SIG-M5 (cell line): ENCODE measurements at places on chromosomes 5 and 9.

GRCh38 chr9:84435902-84436301 is 95.3 kb upstream of the SLC28A3 start:
- DNase-seq, result no peak

DNA sequence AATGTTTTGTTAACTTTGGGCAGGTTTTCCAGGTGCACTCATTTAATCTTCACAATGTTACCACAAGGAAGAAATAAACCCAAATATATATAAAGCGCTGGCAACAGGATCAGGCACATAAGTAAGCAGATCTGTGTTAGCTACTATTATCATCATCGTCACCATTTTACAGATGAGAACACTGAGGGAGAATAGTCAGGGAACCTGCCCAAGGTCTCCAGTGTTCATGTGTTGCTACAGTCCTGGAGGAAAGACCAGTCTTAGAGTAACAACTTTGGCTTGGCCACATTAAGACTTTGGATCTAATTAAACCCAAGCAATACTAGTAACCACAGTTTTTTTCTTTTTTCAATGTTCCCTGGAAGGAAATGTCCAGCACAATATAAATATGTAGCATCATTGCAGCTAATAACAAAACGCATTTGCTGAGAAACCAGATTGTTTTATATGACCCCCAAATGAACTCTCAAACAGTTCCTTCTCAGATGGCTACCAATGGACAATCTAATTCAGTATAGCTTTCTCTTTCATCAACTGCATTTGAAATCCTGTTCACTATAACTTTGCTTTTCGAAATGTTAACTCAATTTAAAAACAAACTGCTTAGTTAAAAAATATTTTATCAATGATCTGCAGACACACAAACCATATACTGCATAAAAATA is 11.8 kb downstream of the NREP start:
- no peak for DNase-seq

- no peak for DNase-seq
Measured at GRCh38 chr5:167696558-167697314, 594.7 kb upstream of the WWC1 start.

GRCh38 chr9:88084357-88085183 is 53.7 kb downstream of the SPATA31C2 start:
- DNase-seq, result no peak

DNA sequence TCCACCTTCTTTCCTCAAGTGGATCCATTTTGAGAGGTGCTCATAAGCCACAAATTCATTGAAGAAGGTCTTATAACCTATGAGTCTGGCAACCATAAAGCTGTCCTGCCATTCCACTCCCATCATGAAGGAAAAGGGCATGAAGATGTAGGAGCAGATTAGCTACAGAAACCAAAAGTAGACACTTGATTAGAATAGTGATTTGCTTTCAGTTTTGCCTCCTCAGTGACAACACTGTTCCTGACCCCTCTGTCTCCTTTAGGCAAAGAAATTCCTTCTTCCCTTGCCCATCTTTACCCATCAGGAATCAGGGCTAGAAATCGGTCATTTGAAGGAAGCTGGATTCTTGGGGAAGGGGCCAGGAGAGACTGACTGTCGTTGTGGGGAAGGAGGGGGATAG is 55.2 kb downstream of the SLC28A3 start:
- DNase-seq, result no peak

DNA sequence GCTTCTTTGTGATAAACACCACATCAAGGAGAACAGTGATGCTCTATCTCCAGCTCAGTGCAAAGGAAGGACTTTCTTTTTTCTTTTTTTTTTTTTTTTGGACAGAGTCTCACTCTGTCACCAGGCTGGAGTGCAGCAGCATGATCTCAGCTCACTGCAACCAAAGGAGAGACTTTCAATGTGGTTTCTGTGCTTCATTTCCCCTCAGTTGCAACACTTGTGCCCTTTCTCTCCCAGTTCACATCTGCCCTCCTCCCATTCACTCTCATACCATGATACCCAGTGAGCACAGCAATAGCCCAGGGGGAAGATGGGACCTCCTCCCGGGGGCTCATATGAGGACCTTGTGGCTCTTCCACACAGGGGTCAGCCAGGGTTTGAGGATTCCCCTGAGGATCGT is 110.0 kb downstream of the MTRR start:
- DNase-seq, result no peak

GRCh38 chr5:60945813-60946187 is 795 bp downstream of the NDUFAF2 start:
- DNase-seq, result no peak

DNA sequence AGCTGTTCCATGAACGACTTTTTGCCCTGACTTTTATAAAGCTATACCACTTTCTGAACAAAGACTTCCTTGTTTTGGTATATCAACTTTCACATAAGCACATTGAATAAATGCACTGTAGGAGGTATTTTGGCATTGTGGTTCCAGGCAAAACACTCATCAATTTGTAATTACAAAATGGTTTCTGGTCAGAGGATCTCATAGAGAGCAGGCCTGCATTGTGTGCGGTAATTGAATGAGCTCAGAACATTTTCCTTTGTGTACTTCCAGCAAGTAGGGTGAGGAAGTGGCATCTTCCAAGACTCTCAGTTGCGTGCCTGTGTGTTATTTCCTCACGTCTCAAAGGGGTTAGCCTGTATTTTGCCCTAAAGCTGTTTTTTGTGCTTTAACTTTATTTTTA is 89.2 kb downstream of the PDE6A start:
- DNase-seq, result no peak

- DNase-seq, result no peak
Measured at GRCh38 chr5:35112300-35112699, 64.6 kb upstream of the AGXT2 start.

DNA sequence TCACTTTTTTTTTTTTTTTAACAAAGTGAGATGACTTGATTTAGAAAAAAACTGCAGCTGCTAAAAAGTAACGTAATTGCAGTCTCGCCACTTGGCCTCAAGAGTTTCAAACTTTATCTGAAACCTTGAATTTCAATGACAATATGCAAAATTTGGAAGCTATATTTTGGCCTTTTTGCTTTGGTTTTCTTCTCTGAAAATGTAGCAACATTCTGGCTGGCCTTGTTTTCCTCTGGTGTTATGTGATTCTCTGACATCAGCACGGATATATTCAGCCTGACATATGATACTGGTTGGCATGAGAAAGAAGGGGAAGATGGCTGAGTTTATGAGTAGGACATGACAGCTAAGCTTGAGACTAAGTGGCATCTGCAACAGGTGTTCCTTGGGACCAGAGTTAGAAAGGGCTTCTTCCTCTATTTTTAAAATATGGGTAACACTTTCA is 136.5 kb downstream of the MEF2C start:
- DNase-seq, result no peak

- DNase-seq, result no peak
Measured at GRCh38 chr9:117000196-117000723, 313.2 kb downstream of the TRIM32 start.

DNA sequence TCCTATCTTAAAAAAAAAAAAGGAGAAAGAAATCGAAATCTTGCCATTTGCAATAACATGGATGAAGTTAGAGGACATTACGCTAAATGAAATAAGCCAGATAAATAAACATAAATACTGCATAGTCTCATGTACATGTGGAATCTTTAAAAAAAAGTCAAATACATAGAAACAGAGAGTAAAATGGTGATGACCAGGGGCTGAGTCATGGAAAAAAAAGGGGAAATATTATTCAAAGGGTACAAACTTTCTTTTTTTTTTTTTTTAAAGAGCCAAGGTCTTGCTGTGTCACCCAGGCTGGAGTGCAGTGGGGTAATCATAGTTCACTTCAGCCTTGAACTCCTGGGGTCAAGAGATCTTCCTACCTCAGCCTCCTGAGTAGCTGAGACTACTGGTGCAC is 310.1 kb downstream of the ZNF608 start:
- no peak for DNase-seq

- DNase-seq, result no peak
Measured at GRCh38 chr9:32965999-32966722, 35.3 kb downstream of the APTX start.

- no peak for DNase-seq
Measured at GRCh38 chr5:87340716-87341115, 72.0 kb downstream of the CCNH start.

DNA sequence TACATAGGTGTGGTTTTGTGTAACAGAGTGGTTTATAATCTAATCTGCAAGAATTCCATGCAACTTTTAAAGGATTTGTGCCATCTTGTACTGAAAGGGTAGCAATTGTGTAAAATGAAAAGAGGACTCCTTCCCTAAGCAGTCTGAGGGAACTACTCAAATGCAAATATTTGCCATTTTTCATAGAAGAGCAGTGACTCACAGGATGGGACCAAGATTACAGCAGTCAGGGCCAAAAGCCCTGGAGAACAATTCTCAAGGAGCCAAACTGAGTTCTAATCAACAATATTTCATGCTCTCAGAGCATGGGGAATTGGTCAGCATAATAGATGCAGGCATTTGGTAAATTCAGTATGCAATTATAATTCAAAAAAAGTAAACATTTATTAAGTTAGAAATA is 495.8 kb downstream of the CHSY3 start:
- no peak for DNase-seq

GRCh38 chr5:136225796-136226195 is 32.8 kb upstream of the SMIM32 start:
- DNase-seq, result no peak

- no peak for DNase-seq
Measured at GRCh38 chr5:15245913-15246312, 254.1 kb upstream of the FBXL7 start.

GRCh38 chr5:146643776-146644175 is 127.8 kb upstream of the GPR151 start:
- no peak for DNase-seq

DNA sequence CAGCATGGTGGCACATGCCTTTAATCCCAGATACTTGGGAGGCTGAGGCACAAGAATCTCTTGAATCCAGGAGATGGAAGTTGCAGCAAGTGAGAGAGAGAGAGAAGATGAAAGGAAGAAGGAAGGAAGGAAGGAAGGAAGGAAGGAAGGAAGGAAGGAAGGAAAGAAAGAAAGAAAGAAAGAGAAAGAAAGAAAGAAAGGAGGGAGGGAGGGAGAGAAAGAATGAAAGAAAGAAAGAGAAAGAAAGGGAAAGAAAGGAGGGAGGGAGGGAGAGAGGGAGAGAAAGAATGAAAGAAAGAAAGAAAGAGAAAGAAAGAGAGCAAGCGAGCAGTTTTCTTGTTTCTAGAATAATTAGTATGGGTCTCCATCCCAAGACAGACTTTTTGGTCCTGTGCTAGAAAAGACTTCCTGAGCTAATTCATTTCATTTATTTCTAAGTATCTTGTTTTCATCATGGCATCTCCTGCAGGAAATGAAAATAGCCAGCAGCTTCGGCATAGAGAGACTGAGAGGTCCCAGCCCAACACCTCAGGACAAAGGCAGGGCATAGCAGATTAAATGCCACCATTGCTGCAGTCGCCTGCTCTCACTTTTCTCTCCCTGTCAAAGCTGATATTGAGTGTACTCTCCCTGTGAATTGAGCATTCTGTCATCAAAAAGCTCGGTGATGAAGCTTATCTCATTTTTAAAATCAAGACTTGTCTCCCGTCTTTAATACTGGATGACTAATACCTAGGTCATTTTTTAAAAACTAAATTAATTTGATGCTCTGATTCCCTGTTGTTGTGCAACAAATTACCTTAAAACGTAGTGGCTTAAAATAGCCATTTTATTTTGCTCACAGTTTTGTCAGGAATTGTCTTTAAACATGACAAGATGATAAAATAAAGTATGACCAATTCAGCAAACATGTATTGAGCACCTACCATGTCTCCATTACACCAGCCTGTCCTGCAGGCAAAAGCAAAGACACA is 91.8 kb upstream of the ADRA1B start:
- DNase-seq, result no peak

- no peak for DNase-seq
Measured at GRCh38 chr5:26343801-26344325, 694.5 kb downstream of the CDH9 start.

- DNase-seq, result no peak
Measured at GRCh38 chr5:43207601-43208000, 15.6 kb downstream of the NIM1K start.

GRCh38 chr5:40734986-40735385 is 20.8 kb downstream of the TTC33 start:
- DNase-seq, result no peak

DNA sequence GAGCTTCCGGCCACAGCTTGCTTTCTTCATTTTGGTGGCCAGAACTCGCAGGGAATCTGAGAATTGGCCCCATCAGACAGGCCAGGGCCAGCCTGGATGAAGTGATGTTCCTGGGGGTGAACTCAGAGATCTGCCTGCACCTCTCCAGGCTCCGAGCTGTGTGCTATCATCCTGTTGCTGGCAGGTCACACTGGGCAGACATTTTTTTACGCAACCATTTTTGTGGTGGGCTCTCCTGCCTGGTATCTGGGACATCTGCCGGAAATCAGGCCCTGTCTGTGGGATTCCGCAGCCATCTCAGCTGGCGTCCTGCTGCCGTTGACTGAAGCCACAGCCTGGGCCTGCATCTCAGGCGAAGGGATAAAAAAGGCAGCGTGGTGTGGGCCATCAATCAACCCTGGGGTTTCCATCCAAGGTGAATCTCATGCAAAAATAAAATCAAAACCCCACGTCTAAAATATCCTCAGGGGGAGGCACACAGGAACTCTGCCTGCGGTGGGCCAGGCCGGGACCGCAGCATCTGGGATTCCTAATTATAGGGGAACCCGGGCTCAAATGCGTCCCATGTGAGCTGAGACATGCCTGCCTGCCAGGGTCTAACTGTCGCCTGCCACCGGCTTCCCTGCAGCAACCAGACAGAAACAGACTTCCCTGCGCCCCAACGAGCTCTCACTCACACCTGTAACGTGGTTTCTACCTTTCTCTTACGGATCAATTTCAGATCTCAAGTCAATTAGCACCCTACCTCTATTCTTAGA is 174.3 kb downstream of the SYK start:
- no peak for DNase-seq

DNA sequence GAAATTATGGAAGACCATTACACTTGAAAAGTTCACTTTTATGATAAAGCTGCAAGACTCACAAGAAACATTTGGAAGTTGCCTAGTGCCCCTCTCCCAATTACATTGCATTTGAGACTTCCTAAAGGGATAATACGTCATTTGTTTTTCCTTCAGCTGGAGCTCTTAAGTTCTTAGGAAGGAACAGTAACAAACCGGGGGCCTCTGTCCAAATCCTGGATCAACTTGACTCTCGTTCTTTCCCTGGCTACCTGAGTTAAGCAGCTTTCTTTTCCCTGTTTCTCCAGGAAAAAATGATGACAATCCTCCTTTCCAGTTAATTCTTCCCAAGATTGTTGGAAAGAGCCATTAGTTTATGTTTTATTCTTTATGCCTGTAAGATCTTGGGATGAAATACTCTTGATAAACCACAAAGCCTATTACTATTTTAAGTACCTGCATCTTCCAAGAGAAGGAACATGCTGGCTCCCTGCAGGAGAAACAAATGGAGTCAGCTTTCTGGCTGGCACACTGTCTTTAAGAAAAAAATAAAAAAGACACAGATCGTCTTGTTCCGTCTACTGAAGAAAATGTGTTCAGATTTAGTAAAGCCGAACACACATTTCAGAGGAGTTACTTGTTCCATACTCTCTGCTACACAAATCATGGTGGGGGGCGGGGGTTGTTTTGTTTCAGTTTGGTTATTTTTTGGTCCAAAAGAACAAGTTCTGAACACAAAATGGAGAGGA is 297.9 kb downstream of the EFNA5 start:
- DNase-seq, result no peak
